ENCODE measurements at places on chromosomes 2 and 18.

- H3K4me3 ChIP-seq = no peak overlapping the region
- H3K36me3 ChIP-seq = no peaks in the 10 kb centered on the region
- H3K27me3 ChIP-seq = no peaks in the 10 kb centered on the region
- H3K4me1 ChIP-seq = no peaks in the 10 kb centered on the region
- H3K27ac ChIP-seq = no peak overlapping the region
- DNase-seq = no peak
These were observed 13.1 kb upstream of the MC4R start for GRCh38 chr18:60385693-60386092.

- peaks cover 24% of the 10 kb centered on the region for H3K4me1 ChIP-seq
- H3K4me3 ChIP-seq = no peak overlapping the region
- no peaks in the 10 kb centered on the region for H3K27me3 ChIP-seq
These were observed 162.4 kb downstream of the SMAD7 start for GRCh38 chr18:48788373-48788772.

DNA sequence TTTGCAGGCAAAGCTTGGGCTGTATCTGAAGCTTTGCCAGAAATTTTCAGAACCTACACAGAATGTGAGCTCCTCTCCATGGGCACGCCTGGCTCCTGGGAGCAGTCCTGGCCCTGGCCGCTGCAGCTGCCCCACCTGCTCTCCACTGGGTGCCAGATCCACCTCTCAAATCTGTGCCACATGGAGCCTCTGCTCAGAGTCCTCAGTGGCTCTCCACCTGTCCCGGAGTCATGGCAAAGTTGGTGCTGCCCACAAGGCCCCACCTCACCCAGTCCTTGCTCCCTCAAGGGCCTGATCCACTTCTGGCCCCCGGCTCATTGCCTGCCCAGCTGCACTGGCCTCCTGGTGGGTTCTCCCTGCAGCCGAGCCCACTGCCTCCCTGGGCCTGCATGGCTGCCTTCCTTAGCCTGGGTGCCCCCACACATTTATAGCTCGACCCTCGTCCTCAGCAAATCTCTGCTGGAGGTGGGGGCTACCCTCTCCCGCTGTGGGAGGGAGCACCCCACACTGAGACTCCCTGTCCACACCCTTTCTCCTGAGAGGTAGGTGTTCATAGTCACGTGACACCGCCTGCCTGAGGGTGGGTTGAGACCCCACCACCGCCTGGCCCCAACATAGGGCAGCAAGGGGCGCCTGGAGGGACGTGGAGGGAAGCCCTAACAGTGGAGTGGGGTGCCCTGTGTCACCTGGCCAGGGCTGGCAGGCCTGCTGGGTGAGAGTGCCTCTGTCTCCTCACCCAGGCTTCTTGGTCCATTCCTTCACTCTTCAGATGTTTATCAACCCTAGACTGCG lies 224.1 kb downstream of the SH3RF3 start:
- no peak overlapping the region for H3K27ac ChIP-seq
- no peak overlapping the region for H3K4me3 ChIP-seq
- H3K27me3 ChIP-seq = no peaks in the 10 kb centered on the region
- DNase-seq = no peak

DNA sequence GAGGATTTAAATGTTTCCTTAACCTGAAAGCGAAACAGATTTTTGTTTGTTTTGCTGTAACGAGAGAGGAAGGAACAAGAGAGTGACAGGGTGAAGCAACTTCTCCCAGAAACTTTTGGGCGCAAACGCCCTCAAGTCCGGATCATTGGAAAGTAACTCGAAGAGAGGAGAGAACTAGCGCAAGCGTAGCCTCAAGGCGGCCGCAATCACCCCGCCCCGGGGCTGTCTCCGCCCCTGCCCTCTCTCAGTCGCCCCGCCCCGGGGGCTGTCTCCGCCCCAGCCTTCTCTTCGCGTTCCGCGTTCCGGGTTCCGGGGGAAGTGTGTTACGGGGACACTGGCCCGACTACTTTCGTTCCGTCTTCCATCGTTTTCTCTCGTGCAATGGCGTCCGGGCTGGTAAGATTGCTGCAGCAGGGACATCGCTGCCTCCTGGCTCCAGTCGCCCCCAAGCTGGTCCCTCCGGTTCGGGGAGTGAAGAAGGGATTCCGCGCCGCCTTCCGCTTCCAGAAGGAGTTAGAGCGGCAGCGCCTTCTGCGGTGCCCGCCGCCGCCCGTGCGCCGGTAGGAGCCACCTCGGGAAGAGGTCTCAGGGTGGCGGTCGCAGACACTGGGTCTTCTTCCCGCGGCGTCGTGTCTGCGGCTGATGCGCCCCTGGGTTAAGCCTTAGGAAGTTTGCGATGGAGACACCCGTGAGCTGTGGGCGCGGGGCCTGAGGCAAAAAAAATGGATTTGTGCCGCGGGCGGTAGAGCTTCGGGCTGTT lies at the start of gene MRPL44:
Gene MRPL44, plus strand, starts transcription at position 372 of the 760 bp plus-strand sequence. Its CDS starts 10 bp downstream, at position 382.
- no peaks in the 10 kb centered on the region for H3K27me3 ChIP-seq
- no peaks in the 10 kb centered on the region for H3K36me3 ChIP-seq
- H3K4me1 ChIP-seq = peaks cover 51% of the 10 kb centered on the region
- DNase-seq = peak; percentile 97
- peak within 1 kb of the TSS; percentile 87 for H3K27ac ChIP-seq

DNA sequence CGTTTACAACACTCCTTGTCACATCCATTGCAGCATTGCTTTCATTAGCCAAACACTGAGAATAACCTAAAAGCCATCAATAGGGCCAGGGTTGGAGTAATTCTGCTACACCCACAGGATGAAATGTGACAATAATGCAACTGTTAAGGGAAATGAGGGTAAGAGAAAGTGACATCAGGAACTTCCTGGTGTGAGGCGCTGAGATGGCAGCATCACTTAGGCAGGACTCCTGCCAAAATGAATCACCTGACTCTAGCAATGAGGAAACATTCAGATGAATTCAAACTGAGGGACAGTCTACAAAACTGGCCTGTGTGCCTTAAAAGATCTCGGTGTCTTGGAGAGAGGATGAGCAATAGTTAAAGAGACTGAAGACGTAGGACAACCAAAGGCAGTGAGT lies 115.6 kb upstream of the AGAP1 start:
- no peaks in the 10 kb centered on the region for H3K36me3 ChIP-seq
- H3K4me1 ChIP-seq = no peaks in the 10 kb centered on the region
- no peaks in the 10 kb centered on the region for H3K27me3 ChIP-seq
- DNase-seq = peak; percentile 27
- H3K27ac ChIP-seq = no peak overlapping the region

DNA sequence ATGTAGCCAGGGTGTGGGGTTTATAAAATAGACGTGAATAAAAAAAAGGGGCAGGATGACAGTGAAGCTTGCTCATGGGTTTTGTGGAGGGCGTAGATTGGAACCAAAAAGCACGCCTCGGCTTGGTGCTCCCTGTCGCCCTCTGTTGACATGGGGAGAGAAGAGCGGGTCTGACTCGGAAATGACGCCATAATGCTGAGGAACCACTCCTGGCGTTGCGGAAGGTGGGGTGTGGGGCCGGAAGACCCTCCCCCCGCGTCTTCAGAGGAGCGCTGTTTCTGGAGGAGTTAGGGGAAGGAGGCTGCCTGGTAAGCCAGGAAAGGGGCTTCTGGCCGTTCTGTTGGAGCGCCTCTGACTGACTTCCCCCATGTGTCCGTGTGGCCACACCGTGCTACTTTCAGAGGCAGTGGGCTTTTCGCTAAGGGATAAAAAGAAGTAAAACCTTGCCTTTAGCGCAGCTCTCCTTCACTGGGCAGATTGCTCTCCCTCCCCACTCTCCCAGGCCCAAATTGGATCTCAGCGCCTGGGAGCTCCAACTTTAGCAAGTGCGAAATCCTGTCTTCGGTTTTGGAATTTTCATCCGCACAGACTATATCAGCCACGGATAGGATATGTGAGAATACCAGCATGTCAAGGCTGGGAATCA lies 42.8 kb downstream of the PLEKHA3 start:
- H3K4me1 ChIP-seq = no peaks in the 10 kb centered on the region
- H3K27ac ChIP-seq = peak overlapping the region; percentile 83
- H3K27me3 ChIP-seq = no peaks in the 10 kb centered on the region
- H3K36me3 ChIP-seq = no peaks in the 10 kb centered on the region
- DNase-seq = peak; percentile 90

GRCh38 chr18:74604774-74605173 lies 7.1 kb downstream of the ZNF407 start:
- no peak overlapping the region for H3K4me3 ChIP-seq
- H3K4me1 ChIP-seq = no peaks in the 10 kb centered on the region
- no peak overlapping the region for H3K27ac ChIP-seq

DNA sequence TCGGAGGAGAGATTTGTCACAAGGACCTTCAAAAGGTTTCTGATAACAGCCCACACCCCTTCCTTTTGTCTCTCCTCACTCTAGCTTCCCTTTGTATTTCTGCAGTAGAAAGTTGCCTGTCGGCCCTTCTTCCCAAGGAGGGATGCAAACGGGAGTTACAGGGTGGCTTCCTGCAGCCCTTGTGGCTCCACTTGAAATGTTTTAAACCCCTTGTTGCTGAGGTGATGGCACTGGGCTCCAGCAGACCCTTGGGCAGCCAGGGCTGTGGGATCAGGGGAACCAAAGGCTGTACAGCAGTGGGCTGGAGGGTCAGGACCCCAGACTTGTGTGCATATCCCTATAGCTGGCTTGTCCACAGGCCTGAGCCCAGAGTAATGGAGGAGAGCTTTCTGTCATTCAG lies 62.1 kb downstream of the COA5 start:
- H3K4me3 ChIP-seq = no peak overlapping the region
- H3K27me3 ChIP-seq = no peaks in the 10 kb centered on the region
- no peak for DNase-seq
- H3K27ac ChIP-seq = no peak overlapping the region
- H3K36me3 ChIP-seq = peaks cover 26% of the 10 kb centered on the region
- no peaks in the 10 kb centered on the region for H3K4me1 ChIP-seq

- no peak overlapping the region for H3K4me3 ChIP-seq
- H3K4me1 ChIP-seq = no peaks in the 10 kb centered on the region
- DNase-seq = no peak
- H3K27me3 ChIP-seq = no peaks in the 10 kb centered on the region
- H3K36me3 ChIP-seq = peaks cover 5% of the 10 kb centered on the region
These were observed 47.6 kb downstream of the HNRNPLL start for GRCh38 chr2:38554973-38555595.

DNA sequence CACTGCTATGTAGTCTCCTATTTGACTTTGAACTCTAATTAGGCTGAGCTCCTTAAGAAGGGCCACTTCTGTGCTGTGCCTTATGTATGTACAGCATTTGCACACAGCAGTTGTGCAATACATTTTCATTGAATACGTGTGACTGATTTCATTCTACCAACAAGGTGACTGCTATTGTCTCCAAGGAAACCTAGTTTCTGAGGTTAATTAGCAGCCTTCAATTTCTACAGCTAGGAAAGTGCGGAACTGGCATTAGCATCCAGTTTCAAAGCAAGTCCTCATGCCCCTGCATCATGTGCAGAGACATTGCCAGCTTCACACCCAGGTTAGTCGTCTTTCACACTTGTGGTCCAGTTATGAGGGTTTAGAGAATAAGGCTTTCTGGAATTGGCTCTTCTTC lies 58.6 kb downstream of the NCK2 start:
- no peak overlapping the region for H3K27ac ChIP-seq
- no peaks in the 10 kb centered on the region for H3K27me3 ChIP-seq
- no peak for DNase-seq
- H3K4me3 ChIP-seq = no peak overlapping the region
- H3K4me1 ChIP-seq = peaks cover 25% of the 10 kb centered on the region
- H3K36me3 ChIP-seq = no peaks in the 10 kb centered on the region

GRCh38 chr2:24745825-24746224 lies 47.4 kb downstream of the PTRHD1 start:
- no peaks in the 10 kb centered on the region for H3K4me1 ChIP-seq
- H3K36me3 ChIP-seq = peaks cover 4% of the 10 kb centered on the region
- no peak overlapping the region for H3K4me3 ChIP-seq
- H3K27ac ChIP-seq = no peak overlapping the region
- H3K27me3 ChIP-seq = no peaks in the 10 kb centered on the region

DNA sequence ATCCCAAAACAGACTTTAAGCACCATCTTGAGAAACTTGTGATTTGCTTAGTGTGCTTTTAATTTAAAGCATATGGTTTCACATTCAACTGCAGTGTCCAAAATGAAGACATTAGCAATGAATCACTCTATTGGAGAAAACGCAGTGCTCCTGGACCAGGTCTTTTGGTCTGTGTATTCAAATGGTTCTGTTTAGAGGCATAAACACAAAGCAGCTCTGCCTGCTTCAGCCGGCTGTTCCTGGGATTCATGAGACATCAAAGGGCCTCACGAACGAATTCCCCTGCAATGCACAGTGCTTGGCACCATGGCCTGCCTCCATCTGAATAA lies 117.1 kb upstream of the SP5 start:
- no peak for DNase-seq
- no peak overlapping the region for H3K4me3 ChIP-seq
- no peaks in the 10 kb centered on the region for H3K36me3 ChIP-seq
- no peak overlapping the region for H3K27ac ChIP-seq

GRCh38 chr2:134002391-134002790 lies 251.5 kb upstream of the MGAT5 start:
- no peaks in the 10 kb centered on the region for H3K4me1 ChIP-seq
- DNase-seq = no peak
- no peak overlapping the region for H3K27ac ChIP-seq
- no peak overlapping the region for H3K4me3 ChIP-seq

- no peaks in the 10 kb centered on the region for H3K4me1 ChIP-seq
- no peaks in the 10 kb centered on the region for H3K36me3 ChIP-seq
- DNase-seq = no peak
- no peaks in the 10 kb centered on the region for H3K27me3 ChIP-seq
- no peak overlapping the region for H3K27ac ChIP-seq
These were observed 34.9 kb downstream of the EFR3B start for GRCh38 chr2:25076749-25077148.

Measured in lung (tissue), 17 donors.